ENCODE measurements at places on chromosomes 7 and 10.

DNA sequence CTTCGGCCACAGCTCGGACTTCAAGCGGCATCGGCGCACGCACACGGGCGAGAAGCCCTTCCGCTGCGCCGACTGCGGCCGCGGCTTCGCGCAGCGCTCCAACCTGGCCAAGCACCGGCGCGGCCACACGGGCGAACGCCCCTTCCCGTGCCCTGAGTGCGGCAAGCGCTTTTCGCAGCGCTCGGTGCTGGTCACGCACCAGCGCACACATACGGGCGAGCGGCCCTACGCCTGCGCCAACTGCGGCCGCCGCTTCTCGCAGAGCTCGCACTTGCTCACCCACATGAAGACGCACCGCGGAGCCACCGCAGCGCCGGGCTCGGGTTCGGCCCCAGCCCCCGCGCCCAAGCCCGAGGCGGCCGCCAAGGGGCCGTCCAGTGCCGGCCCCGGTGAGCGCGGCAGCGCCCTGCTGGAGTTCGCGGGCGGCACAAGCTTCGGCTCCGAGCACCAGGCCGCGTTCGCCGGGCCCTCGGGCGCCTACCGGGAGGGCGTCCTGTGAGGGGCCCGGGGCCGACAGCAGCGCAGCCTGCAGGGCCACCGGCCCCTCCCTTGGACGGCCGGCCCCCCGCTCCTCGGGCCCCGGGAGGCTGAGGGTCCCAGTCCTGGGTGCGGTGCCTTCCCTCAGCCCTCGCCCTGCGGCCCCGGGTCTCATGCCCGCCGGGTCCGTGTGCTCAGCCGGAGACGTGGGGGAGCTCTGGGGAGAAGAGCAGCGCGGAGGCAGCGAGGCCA is 17.2 kb downstream of the ZNF316 start:
- no peaks in the 10 kb centered on the region for H3K27me3 ChIP-seq
- peaks cover 32% of the 10 kb centered on the region for H3K36me3 ChIP-seq
- DNase-seq, result no peak
- H3K4me1 ChIP-seq, result peaks cover 1% of the 10 kb centered on the region
- H3K4me3 ChIP-seq, result no peak overlapping the region

DNA sequence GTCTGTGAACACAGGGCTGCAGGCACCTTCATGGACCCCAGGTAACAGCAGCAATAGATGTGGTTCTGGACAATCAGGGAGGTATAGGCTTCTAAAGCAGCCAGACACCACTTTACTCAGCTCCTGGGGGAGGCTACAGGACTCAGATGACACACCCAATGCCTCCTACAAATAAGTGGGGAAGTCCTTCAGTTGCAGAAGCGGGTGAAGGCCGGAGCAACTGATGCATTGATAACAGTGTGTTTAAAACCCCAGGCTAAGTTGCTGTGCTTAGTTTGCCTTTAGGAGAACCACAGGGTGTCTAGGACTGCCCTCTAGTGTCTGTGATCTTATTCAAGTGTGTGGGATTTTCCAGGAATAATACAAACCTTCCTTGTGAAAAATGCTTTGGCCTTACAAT is 5.9 kb upstream of the ITGA8 start:
- no peak overlapping the region for H3K27ac ChIP-seq
- H3K4me1 ChIP-seq, result no peaks in the 10 kb centered on the region
- no peaks in the 10 kb centered on the region for H3K36me3 ChIP-seq
- peaks cover 29% of the 10 kb centered on the region for H3K27me3 ChIP-seq
- no peak for DNase-seq

- H3K4me1 ChIP-seq, result peaks cover 18% of the 10 kb centered on the region
- H3K36me3 ChIP-seq, result no peaks in the 10 kb centered on the region
- DNase-seq, result peak; percentile 40
- H3K27me3 ChIP-seq, result peaks cover 6% of the 10 kb centered on the region
- peak overlapping the region; percentile 88 for H3K4me3 ChIP-seq
- H3K27ac ChIP-seq, result peak overlapping the region; percentile 95
Observed at GRCh38 chr7:139108266-139109187, 993 bp downstream of the ZC3HAV1 start.

DNA sequence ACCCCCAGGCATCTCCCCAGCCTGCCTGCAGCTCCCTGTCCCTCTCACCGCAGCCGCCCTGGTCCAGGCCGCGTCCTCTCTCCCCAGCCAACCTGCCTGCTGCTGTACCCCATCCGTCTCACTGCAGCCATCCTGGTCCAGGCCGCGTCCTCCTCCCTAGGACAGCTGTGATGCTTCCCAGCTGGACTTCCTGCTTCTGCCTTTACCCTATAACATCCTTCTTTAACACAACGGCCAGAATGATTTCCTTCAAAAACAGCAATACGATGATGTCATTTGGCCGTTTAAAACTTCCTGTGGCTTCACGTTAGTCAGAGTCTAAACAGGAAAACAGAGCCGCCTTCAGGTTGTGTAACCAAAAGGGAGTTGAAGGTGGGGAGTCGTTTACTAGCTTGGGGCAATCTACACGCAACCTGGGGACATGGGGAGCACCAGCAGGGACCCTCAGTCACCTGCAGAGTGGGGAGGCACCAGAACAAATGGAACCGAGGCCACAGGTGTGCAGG is 32.2 kb upstream of the ZFAND2A start:
- H3K27ac ChIP-seq, result no peak overlapping the region
- no peak for DNase-seq
- H3K27me3 ChIP-seq, result peaks cover 52% of the 10 kb centered on the region
- no peaks in the 10 kb centered on the region for H3K36me3 ChIP-seq
- H3K4me1 ChIP-seq, result no peaks in the 10 kb centered on the region

GRCh38 chr10:125120053-125120710 is 40.2 kb downstream of the CTBP2 start:
- H3K27ac ChIP-seq, result peak overlapping the region; percentile 90
- no peak overlapping the region for H3K4me3 ChIP-seq
- H3K27me3 ChIP-seq, result no peaks in the 10 kb centered on the region

DNA sequence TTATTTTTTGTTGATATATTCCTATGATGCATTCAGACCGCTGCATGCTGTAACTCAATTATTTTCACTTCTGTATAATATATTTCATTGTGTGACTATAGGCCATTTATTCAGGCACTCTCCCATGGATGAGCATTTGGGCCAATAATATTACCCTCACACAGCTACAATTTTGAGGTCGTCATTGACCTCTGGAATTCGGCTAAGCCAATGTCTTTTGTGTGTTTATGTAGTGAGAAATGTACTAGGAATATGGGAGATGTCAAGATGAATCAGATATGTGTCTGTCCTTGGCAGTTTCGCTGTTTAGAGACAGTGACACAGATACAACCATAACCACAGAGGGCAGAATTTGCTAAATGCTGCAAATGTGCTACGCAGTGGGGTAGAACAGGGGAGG is 474.2 kb downstream of the ADRA2A start:
- H3K27ac ChIP-seq, result no peak overlapping the region
- H3K4me3 ChIP-seq, result no peak overlapping the region
- no peaks in the 10 kb centered on the region for H3K27me3 ChIP-seq
- H3K4me1 ChIP-seq, result no peaks in the 10 kb centered on the region
- H3K36me3 ChIP-seq, result no peaks in the 10 kb centered on the region

DNA sequence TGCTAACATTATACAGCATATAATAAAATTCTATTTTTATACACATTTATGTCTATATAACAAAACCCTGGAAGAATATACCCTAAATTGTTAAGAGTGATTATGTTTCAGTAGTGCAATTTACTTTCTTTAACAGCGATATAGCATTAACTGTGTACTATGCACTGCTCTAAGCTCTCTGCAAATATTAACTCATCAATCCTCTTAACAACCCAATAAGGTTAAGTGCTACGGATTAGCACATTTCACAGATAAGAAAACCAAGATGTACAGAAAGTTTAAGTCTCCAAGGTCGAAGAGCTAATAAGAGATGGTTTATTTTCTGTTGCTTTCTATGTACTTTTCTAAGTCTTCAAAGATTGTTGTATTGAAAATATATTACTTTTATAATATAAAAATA is 95.8 kb downstream of the SEMA3C start:
- H3K4me3 ChIP-seq, result no peak overlapping the region
- H3K4me1 ChIP-seq, result peaks cover 54% of the 10 kb centered on the region

DNA sequence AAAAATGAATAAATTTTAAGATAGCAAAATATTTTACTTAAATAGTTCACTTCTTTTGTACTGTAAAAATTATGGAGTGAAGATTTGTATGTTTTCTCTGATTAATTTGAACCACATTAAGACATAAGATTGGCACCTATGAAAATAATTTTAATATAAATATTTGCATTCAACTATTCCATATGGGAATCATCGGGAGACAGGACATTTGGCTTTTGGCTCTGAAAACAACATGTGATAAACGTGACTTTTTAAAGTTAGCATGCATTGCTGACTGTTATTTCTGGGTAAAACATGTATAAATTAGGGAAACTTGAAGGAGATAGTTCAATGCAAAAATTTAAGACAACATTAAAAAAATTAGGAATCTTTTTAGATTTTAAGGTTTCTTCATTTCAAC is 117.2 kb downstream of the SEMA3E start:
- DNase-seq, result no peak
- no peak overlapping the region for H3K27ac ChIP-seq
- no peaks in the 10 kb centered on the region for H3K36me3 ChIP-seq
- H3K4me1 ChIP-seq, result peaks cover 6% of the 10 kb centered on the region
- no peaks in the 10 kb centered on the region for H3K27me3 ChIP-seq

DNA sequence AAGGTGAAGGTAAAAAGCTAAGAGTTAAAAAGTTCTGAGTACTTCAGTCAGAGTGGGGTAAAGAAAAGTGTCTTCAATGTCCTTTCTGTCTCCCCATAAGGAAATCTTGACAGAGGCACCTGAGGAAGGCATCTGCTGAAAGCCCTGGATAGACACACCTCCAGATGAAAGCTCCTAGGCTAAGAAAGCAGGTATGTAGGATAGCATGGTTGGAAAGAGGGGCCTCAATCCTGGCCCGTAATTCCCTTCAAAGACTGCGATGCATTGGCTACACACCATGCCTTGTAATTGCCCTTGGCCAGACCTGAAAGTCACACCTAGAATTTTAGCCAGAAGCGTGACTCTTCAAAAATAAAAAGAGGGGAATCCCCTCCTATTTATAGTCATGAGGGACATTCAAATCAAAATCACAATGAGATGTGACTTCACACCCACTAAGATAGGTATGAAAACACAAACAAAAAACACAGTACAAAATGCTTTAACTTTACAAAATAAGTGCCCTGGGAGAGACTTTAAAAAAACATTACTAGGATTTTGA is 809.7 kb downstream of the IPMK start:
- no peak for DNase-seq
- H3K4me1 ChIP-seq, result peaks cover 10% of the 10 kb centered on the region
- no peak overlapping the region for H3K27ac ChIP-seq
- H3K36me3 ChIP-seq, result no peaks in the 10 kb centered on the region
- no peak overlapping the region for H3K4me3 ChIP-seq
- no peaks in the 10 kb centered on the region for H3K27me3 ChIP-seq

DNA sequence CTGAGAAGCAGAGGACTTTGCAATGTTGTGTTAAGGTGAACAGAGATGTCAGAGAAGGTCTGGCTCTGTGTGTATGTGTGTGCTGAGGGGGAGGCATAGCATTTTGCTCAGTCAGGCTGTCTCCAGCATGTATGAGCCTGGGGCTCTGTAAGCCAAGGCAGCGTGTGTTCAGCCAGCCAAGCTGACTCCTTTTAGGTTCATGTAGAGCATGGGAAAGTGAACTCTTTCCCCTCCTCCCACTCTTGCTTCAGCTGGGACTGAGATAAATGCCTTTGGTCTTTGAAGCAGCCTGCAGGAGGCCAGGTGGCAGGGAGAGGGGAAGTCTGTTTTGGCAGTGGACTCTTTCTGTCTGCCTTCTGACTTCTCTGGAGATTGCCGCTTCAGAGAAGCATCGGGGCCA is 3.8 kb downstream of the SFXN2 start:
- H3K27ac ChIP-seq, result peak overlapping the region; percentile 62
- peaks cover 6% of the 10 kb centered on the region for H3K36me3 ChIP-seq
- no peaks in the 10 kb centered on the region for H3K27me3 ChIP-seq
- no peak for DNase-seq
- H3K4me1 ChIP-seq, result peaks cover 35% of the 10 kb centered on the region

- H3K4me1 ChIP-seq, result no peaks in the 10 kb centered on the region
- H3K27me3 ChIP-seq, result no peaks in the 10 kb centered on the region
- H3K4me3 ChIP-seq, result no peak overlapping the region
- no peak for DNase-seq
- H3K36me3 ChIP-seq, result no peaks in the 10 kb centered on the region
Observed at GRCh38 chr10:54148508-54148907, 652.5 kb downstream of the PCDH15 start.

GRCh38 chr7:123184271-123184670 is 15.5 kb downstream of the SLC13A1 start:
- H3K27ac ChIP-seq, result no peak overlapping the region
- H3K4me1 ChIP-seq, result no peaks in the 10 kb centered on the region
- DNase-seq, result no peak
- no peaks in the 10 kb centered on the region for H3K27me3 ChIP-seq

DNA sequence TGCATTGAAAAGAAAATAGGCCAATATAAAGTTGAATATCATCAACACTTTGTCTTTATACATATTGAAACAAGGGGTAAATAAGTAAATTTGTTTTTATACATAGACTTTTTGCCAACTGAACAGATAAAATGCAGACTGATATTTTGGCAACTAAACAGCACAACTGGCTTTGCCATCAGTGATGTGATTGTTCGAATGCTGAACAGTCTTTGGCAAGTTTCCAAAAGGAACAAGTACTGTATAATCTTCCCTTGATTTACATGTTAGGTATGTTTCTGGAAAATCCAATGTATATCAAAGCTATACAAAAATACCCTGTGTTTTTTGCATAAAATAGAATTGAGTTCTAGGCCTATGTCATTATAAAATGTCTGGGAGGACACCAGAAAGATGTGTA is 18.2 kb upstream of the ANKRD1 start:
- H3K36me3 ChIP-seq, result no peaks in the 10 kb centered on the region
- no peak overlapping the region for H3K4me3 ChIP-seq
- DNase-seq, result no peak
- H3K27me3 ChIP-seq, result peaks cover 6% of the 10 kb centered on the region

GRCh38 chr10:101291331-101292193 is 62.3 kb upstream of the LBX1 start:
- peak; percentile 81 for DNase-seq
- peak overlapping the region; percentile 82 for H3K4me3 ChIP-seq
- H3K4me1 ChIP-seq, result peaks cover 20% of the 10 kb centered on the region
- peaks cover 61% of the 10 kb centered on the region for H3K27me3 ChIP-seq

- no peak overlapping the region for H3K4me3 ChIP-seq
- H3K36me3 ChIP-seq, result no peaks in the 10 kb centered on the region
- DNase-seq, result no peak
- peaks cover 13% of the 10 kb centered on the region for H3K27me3 ChIP-seq
Observed at GRCh38 chr10:7626283-7626682, 40.5 kb downstream of the ITIH5 start.

- H3K4me3 ChIP-seq, result no peak overlapping the region
- no peak overlapping the region for H3K27ac ChIP-seq
- peaks cover 3% of the 10 kb centered on the region for H3K27me3 ChIP-seq
- peaks cover 17% of the 10 kb centered on the region for H3K4me1 ChIP-seq
- H3K36me3 ChIP-seq, result no peaks in the 10 kb centered on the region
Observed at GRCh38 chr10:15440204-15440711, 69.2 kb upstream of the FAM171A1 start.

DNA sequence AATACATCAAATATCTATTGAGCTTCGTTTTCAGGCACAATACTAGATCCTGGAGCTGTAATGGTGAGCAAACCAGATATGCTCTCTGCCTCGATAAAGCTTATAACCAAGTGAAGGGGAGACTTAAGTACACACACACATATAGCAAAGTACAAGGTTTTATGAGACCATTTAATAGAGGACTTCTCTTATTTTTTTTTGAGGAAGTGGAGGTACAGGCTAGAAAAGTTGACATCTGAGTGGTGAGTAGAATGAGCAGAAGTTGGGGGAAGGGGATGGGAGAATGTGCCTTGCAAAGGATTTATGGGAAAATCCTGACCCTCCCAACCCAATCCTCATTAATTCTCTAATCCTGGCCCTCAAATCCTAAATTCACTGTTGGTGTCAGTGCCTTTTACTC is 7.7 kb downstream of the CCDC136 start:
- no peak overlapping the region for H3K4me3 ChIP-seq
- no peaks in the 10 kb centered on the region for H3K27me3 ChIP-seq
- H3K36me3 ChIP-seq, result peaks cover 24% of the 10 kb centered on the region
- no peak for DNase-seq
- no peaks in the 10 kb centered on the region for H3K4me1 ChIP-seq
- H3K27ac ChIP-seq, result no peak overlapping the region

Measured in progenitor cell of endocrine pancreas (in vitro differentiated cells).